ENCODE measurements at places on chromosomes 4 and X. TPM values are rescaled to one million over a fixed set of nuclear protein-coding genes. Genes with fewer than 3 reads are reported as not detected.

Gene HPSE
- 3.6 TPM for total RNA-seq

Gene CT83
- not detected for total RNA-seq

DNA sequence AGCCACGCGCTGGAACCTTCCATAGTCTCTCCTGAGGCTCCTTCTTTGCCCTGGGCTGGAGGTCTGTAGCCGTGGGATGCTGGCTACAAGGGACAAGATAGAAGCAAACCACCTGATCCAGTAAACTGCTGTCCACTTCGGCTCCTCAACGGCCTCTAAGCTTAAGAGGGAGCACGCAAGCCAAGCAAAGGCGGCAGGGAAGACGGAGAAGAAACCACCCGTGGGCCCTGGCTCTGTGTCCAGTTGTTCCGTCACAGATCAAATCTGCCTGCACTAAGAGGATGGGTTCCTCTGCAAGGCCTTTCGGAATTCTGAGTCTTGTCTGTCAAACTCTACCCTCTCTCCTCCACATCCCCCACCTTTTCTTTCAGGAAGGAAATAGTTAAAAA is 401 bp upstream of the EDNRA start:
- H3K27me3 ChIP-seq, result peaks cover 17% of the 10 kb centered on the region
- peak overlapping the region; percentile 72 for H3K4me3 ChIP-seq
- no peak for DNase-seq
- H3K36me3 ChIP-seq, result no peaks in the 10 kb centered on the region
- H3K27ac ChIP-seq, result peak overlapping the region; percentile 78

GRCh38 chr4:25814301-25815136 is 48.3 kb downstream of the SEL1L3 start:
- no peak overlapping the region for H3K27ac ChIP-seq
- peaks cover 11% of the 10 kb centered on the region for H3K36me3 ChIP-seq
- no peak overlapping the region for H3K4me3 ChIP-seq
- peaks cover 5% of the 10 kb centered on the region for H3K4me1 ChIP-seq
- no peak for DNase-seq

- no peaks in the 10 kb centered on the region for H3K27me3 ChIP-seq
- H3K27ac ChIP-seq, result no peak overlapping the region
- no peaks in the 10 kb centered on the region for H3K4me1 ChIP-seq
Measured at GRCh38 chrX:38154818-38155217, 65.9 kb downstream of the SRPX start.

- no peak overlapping the region for H3K27ac ChIP-seq
- no peak for DNase-seq
- peaks cover 6% of the 10 kb centered on the region for H3K4me1 ChIP-seq
- H3K27me3 ChIP-seq, result no peaks in the 10 kb centered on the region
Measured at GRCh38 chr4:156884183-156884582, 87.4 kb downstream of the PDGFC start.

GRCh38 chr4:158809611-158810486 is 41.0 kb downstream of the FNIP2 start:
- peak overlapping the region; percentile 15 for H3K4me3 ChIP-seq
- no peaks in the 10 kb centered on the region for H3K36me3 ChIP-seq
- H3K27ac ChIP-seq, result peak overlapping the region; percentile 21
- H3K4me1 ChIP-seq, result peaks cover 42% of the 10 kb centered on the region
- no peak for DNase-seq

DNA sequence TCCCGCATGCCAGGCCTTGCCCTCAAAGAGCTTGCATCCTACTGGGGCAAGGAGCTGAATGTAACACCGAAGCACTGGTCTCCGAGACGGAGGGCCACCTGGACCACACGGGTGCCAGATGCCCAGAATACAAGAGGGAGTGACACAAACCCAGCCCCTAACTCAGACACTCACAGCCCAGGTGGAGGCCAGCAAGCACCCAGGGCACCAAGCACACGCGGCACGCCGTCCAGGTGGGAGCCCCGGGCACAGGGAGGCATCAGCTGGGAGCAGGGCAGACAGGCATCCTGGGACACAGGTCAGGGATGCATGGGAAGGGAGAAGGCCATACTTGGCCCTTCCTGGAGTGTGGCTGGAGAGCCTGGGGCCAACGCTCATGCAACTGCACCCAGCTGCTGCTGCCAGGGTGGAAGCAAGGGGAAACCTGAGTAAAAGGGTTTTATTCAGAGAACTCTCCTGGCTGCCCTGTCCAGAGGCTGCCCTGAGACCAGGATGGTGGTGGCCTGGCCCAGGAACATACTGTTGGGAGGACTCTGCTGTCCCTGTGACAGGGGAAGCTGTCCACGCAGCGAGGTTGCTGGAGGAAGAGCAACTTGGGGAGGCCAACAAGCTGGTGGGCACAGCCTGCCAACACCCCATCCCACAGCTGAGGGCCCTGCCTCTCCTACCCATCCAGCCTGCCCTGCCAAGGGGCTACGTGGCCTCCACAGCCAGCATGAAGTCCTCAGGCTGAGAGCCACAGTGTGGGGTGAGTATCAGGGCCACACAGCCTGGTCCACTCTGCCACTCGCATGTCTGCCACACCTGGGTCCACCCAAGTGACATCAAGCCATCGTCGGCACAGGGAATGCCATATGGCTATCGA is 22.2 kb upstream of the PPP2R2C start:
- H3K27me3 ChIP-seq, result peaks cover 56% of the 10 kb centered on the region
- peaks cover 27% of the 10 kb centered on the region for H3K4me1 ChIP-seq
- H3K27ac ChIP-seq, result peak overlapping the region; percentile 66
- DNase-seq, result no peak

DNA sequence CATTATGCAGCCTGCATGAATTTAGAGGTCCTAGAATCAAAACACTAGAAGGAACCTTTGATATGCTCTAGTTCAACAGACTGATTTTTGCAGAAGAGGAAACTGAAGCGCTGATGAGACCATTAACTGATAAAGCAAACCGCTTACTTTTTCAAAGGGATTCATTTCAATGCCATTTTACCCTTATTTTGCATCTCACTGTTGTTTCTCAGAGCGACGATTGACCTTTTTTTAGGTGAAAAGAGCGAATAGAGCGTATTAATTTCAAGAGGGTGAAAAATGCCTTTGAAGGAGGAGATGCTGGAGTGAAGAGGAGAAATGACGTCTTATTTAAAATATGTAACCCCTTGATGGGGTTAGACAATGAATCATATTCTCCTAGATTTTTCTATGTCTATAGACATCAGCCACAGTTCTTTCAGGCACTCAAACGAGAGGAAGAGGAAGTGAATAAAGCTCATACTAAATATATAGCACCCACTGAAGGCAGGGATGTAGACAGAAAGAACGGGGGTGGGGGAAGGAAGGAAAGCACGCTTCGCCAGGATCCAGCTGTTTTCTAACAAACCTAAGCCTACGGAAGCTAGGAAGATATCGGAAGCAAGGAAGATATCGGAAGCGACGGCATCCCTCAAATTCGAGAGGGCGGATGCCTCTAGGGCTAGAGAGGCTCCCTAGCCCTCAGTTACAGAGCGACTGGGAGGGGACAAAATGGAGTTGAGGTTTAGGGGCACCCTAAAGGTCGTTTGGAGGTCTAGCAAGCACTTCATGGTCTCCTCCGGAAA is 848 bp downstream of the ACSL4 start:
- H3K36me3 ChIP-seq, result no peaks in the 10 kb centered on the region
- H3K4me3 ChIP-seq, result peak overlapping the region; percentile 71
- H3K4me1 ChIP-seq, result no peaks in the 10 kb centered on the region
- H3K27ac ChIP-seq, result peak overlapping the region; percentile 89
